CD4-positive, alpha-beta T cell treated with Interleukin-15 for 1 hour (primary cell): ENCODE measurements at places on chromosomes 5 and 9.

DNA sequence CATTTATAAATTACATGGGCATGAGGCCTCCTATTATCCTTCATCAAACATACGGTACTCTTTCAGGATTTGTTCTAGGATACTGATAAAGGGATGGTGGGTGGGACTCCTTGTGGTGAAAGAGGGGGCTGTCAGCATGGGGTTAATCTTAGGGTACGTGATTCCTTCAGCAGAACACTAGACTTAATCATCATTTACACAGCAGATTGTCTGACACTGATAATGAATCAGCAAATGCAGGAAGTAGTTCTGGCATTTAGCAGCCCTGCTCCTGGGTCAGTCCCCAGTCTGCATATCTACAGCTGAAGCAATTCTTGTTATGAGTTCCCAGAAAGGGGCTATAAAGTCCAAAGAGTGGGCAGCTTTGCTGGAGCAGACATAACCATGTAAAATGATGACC lies 384.6 kb downstream of the SPOCK1 start:
- no peak for DNase-seq

- no peak for DNase-seq
Measured at GRCh38 chr9:98673681-98674080, 35.1 kb downstream of the GABBR2 start.

GRCh38 chr5:149951138-149951749 lies 6.7 kb upstream of the PDE6A start:
- DNase-seq, result no peak

DNA sequence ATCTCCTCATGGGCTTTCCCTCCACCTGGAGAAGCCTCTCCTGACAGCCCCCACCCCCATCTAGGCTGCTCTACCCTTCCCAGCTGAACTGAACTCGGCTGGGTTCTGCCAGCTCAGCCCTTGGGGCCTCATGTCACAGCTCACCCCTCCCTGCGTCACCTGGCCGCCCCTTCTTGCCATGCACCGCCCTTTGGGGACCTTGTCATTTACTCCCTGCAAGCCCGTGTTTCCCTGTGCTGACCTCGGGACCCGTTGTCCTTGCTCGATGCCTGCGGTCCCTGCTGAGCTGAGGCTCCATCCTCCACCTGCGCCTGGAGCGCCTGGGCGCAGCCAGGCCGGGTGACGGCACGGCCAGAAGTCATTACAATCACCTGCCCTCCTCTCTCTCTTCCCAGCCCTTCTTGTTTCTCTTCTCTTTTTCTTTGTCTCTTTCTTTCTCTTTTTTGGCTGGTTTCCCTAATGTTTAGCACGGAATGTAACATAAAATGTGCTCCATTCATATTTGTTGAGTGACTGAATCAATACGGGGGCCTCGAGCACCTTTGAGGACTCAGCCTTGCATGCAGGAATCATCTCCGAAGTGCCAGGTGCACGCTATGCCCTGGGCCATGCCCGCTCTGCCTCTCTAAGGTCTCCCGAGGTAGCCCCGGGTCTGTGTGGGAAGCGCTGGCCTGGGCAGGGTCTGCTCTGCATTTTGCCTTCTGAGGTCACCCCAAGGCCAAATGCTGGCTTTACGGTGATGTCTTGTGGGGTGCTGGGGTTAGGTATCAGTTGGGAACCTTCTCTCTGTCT lies 48.1 kb upstream of the COL5A1 start:
- no peak for DNase-seq

DNA sequence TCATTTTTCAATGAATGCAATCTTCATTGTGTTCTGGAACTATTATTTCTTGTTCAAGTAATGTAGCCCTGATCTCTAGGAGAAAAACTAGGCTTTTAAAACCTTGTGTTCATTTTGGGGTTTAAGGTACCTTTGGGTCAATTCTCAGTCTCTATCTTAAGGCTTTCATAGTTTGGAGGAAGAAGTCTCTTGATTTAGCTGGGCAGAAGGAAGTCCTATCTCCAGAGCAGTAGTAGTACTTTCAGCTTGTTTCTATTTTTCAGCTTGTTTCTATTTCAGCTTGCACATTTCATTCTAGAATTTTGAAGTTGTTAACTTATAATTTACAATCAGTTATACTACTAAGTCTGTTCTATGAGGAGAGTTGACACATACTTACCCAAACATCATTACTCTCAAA lies 15.2 kb downstream of the CSNK1G3 start:
- DNase-seq, result no peak

GRCh38 chr9:93536874-93537273 lies 39.5 kb upstream of the PHF2 start:
- DNase-seq, result no peak

DNA sequence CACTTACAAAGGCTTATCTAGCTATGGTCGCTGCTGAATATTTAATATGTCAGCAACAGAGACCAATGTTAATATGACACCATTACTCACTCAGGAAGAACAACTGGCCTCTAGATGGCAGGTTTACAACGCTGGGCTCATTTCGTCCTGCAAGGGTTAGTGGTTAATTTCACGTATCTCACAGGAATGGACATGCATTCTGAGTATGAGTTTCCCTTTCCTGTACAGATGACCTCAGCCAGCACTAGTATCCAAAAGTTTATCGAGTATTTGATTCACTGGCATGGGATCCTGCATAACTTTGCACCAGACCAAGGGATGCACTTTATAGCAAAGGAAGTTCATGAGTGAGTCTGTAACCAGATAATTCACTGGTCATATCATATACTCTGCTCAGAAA lies 8.7 kb upstream of the TRPC7 start:
- DNase-seq, result no peak

DNA sequence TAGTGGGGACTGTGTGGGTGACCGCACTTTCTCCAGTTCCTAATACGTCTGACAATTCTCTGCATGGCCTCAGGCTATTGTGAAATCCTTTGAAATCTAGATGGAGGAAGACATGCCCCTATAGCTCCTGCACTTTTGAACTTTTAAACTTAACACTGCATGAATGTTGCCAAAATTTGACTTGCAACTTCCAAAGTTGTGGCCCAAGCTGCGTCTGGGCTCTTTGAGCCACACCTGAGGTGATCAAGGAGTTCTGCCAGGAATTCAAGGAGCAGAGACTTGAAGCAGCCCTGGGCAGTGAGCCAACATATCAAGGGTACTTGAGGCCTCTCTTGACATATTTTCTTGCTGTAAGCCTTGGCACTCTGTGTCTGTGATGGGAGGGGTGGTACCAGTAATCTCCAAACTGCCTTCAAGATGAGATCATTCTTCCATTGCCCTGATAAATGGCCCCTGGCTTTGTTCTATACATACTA lies 1336.1 kb upstream of the CDH9 start:
- no peak for DNase-seq

GRCh38 chr5:105371169-105371568 lies 1808.6 kb upstream of the NUDT12 start:
- no peak for DNase-seq
